ENCODE measurements at places on chromosomes 1 and 21.

DNA sequence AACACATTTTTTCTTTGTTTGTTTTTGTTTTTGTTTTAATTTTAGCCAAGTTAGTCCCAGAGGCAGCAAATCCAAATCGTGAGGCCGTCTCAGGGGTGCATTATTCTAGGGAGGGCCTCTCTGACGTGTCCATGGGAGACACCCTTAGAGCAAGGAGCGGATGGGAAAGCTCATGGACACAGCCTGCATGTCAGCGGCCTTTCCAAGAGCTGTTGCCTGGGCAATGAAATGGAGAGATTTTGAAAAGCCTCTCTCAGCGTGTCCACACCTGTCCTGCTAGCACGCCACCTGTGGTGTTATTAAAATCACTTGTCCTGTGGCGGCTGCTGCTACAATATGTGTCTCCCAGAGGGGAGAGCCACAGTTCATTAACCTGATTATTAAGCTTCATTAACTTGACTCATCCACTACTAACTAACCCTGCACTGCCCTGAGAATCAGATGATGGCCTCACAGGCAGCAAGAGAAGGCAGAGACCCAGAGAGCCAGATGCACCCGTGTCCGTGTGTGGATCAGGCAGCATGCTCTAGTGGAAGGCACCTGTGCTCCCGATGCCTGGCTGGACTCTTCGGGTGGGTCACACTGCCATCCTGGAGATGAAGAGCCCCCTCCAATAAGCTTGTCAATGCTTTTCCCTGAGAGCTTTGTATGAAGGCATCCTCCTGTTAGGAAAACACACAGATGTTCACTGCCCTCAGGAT, 133.3 kb downstream of the PGBD5 start:
- no peak for DNase-seq

DNA sequence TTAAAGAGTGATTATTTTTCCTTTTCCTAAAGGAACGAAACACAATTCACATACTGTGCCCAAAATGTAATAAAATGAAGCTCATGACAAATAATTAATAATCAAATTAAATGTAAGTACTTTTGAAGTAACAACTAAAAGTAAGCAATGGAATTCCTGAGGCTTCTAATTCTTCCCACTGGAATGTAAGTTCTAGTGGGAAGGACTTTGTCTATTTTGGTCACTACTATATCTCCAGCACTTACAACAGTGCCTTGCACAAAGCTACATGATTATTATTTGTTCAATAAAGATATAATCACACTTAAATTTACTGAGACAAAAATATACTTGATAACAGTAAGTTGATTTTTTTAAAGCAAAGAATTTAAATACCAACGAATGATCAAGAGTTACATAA, 128.8 kb downstream of the COQ8A start:
- DNase-seq, result no peak

DNA sequence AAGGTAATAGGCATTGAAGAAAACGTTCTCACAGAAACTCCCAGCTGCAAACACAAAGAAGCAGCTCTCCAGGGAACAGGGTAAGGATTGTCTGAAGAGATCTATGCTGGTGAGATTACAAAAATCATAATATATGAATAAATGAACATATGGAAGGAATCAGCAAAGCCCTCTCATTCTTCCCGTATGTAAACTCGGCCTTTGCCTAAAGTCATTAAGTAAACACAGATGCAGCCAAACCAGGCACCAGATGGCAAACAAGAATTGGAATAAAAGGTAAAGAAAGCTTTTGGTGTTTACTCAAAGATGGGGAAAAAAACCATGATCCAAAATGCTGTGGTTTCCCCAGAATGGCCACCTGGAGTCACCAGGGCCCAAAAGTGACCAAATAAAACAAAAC, 76.6 kb upstream of the HOOK1 start:
- DNase-seq, result no peak

GRCh38 chr21:26506956-26507355, 66.1 kb downstream of the CYYR1 start:
- no peak for DNase-seq

DNA sequence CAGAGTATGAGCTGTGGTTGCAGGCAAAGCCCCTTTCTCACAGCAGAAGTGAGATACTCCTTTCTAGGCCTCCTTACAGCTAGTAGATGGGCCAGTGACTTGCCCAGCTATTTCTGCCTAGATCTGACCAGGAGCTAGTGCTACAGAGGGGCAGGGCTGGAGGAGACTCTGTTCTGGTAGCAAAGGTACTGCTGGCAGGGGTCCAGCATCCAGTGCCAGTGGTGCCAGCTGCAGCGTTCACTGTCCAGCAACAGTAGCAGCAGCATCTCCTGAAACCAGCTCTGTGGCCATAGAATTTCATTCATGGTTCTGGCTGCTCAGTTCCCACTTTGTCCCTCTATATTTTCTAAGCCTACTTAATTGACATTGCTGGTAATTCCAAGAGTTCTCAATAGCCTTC, 62.5 kb upstream of the CNN3 start:
- no peak for DNase-seq

All from NB4 (cell line).